ENCODE measurements at places on chromosomes 1 and 21. TPM values are rescaled to one million over a fixed set of nuclear protein-coding genes. Genes with fewer than 3 reads are reported as not detected.

- no peak for DNase-seq
Observed at GRCh38 chr1:207901041-207901653, 9.8 kb downstream of the CD34 start.

- peak; percentile 29 for DNase-seq
Observed at GRCh38 chr1:59354709-59355337, 57.9 kb downstream of the FGGY start.

DNA sequence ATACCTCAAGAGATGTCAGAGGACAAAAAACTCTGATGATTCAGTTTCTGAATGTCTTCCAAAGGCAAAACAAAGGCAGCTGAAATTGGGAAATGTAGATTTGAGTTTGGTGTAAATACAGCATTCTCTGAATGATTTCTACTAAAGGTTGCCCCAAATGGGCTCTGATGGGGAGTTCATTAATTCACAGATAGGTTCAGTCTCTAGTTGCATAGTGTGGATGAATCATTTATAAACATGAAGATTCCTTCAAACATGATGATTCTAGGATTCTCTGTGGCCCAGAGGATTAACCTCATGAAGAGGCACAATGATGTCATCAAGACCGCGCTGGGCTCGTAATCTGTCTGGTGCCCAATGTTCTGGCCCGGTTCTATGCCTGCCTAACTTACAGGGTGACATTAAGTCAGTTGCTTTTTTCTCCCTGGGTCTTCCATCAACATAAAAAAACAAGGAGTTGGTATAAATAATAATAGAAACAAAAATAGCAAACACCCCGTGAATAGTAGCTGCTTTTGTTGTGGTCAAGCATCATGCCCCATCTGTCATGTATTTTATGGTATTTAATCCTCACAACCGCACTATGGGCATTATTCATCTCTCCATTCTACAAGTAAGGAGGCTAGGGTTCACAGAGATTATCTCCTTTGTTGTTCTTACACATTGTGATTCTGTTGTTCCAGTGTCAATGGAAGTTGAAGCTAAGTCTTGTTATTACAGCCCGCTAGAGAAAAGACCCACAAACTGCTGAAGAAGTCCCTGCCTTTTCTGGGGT is 509.6 kb upstream of the USP24 start:
- DNase-seq, result no peak

GRCh38 chr1:228072658-228073043 is 9.9 kb upstream of the ARF1 start:
- no peak for DNase-seq

DNA sequence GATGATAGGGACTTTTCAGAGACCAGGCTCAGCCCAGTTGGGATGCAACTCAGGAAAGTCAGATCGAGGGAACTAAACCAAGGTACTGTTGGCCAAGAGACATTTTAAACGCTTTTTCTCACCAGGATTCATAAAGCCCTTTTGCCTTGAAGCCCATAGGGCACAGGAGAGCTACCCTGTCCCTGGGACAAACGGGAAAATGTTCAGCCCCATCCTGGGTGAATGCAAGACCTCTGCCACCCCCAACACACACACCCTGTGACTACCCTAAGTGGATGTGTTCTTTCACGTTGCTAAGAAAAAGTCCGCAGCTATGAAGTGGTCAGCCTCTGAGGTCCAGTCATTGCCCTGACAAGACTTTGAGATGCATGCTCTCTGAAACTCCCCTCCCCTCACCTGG is 58.4 kb downstream of the ITPKB start:
- no peak for DNase-seq

UQCRH gene
- total RNA-seq, result 391 TPM

DNA sequence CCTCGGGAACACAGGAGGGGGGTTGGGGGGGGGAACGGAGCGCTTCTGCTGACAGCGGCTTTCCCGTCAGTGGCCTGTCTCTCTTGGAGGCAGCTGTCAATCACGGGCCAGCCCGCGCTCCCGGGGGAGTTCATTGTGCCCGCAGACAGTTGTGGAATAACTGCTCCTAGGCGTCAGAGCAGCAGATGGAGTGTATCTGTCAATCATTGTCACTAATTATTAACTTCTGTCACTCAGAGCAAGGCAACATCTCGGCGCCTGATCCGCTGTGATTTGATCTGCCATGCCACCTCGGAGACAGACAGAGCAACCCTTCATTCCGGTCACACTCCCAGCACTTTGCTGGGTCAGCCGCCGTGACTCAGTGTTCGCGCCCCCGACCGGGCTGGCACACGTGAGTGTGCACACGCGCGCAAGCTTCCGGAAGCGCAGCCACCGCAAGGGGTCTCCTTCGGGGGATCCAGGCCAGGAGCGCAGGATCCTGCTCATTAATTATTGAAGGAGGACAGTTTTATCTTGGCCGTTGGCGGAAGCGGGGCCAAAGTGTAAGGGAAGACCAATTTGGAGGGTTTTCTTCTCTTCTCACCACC is 75.8 kb downstream of the RRAGC start:
- DNase-seq, result peak; percentile 16

GRCh38 chr1:3524556-3525203 is 70.2 kb downstream of the ARHGEF16 start:
- no peak for DNase-seq
